ENCODE measurements at places on chromosomes 1 and 21.

- peak; percentile 8 for DNase-seq
These were observed 36.0 kb downstream of the ATP1A1 start for GRCh38 chr1:116408803-116409720.

DNA sequence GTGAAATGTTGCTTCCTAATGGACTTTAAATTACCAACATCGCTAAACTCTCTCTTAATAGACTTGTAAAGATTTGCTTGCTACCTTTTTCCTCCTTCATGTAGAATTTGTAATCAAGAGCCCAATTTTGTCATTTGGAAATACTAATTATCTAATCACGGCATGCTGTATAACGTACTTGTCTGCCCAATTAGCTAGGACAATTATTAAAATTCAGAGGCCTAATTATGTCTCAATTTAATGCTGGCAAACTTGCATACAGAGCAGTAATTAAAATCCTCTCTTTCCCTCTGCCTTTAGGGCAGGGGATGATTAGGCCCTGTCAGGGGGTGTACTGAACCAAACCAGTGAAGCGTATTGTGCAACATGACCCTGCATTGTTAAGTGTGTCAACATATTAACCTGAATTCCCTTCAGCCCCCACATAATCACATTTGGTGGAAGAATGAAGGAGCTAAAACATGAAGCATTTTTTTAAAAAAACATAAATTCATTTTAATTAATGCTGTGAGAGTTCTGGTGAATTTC lies 137.4 kb upstream of the BARHL2 start:
- no peak for DNase-seq

DNA sequence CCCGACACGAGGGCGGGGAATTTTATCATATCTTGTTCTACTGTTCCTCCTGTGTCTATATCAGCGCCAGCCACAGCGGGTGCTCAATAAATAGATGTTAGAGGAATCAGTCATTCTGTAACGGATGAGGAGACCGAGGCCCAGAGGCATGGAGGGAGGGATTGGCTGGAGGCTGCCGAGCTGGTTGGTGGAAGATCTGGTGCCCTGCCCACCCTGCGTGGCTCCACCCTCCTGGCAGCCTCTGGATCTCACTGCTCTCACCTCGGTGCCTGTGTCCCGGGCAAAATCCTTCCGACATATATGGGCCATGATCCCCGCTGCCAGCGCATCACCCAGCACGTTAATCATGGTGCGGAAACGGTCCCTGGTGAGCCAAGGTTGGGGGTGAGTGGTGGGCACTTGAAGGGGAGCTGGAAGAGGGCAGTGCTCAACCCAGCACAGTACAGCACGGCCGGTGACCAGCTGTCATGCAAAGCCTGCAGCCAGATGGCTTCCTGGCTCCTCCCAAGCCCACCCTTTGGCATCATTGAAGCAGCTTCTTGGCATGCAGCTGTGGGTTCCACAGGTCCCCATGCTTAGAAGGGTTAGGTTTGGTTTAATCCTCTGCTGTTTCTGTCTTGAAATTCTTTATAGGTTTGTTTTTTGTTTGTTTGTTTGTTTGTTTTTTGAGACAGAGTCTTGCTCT lies 26.7 kb downstream of the PODN start:
- no peak for DNase-seq

GRCh38 chr1:169472738-169473137 lies 13.0 kb downstream of the SLC19A2 start:
- no peak for DNase-seq
